Posterior vena cava (tissue), 2 donors: ENCODE measurements at places on chromosomes 1 and 21. TPM values are rescaled to one million over a fixed set of nuclear protein-coding genes. Genes with fewer than 3 reads are reported as not detected.

- no peak for DNase-seq
Measured at GRCh38 chr1:223669003-223669795, 3.7 kb upstream of the CAPN8 start.

The SPTA1 gene
- 0.56 TPM for total RNA-seq

GRCh38 chr1:64111787-64112186 lies 91.6 kb upstream of the UBE2U start:
- DNase-seq: no peak

DNA sequence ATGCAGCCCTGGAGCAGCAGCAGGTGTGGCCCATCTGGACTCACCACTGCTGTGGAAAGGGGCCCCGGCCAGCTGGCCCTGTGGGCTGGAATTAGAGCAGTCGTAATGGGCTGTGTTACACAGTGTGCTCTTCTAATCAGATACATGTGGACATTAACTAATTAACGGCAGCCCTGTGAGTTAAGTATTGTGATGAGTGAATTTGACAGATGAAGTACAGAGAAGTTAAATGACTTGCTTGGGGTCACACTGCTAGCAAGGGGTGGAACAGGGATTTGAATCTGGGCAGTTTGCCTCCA lies 58.6 kb downstream of the MDM4 start:
- DNase-seq: no peak

The HTR6 gene
- total RNA-seq: not detected

- DNase-seq: no peak
Measured at GRCh38 chr1:223417444-223417843, 24.2 kb downstream of the CCDC185 start.

DNA sequence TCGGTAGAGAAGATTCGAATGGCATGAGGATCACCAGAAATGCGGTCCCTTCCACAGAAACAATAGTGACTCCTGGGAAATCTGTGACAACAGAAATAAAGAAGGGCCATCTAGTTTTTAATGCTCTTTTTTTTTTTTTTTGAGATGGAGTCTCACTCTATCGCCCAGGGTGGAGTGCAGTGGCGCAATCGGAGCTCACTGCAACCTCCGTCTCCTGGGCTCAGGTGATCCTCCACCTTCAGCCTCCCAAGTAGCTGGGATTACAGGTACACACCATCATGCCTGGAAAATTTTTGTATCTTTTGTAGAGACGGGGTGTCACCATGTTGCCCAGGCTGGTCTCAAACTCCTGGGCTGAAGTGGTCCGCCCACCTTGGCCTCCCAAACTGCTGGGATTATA lies 43.9 kb downstream of the L1TD1 start:
- DNase-seq: no peak

- DNase-seq: peak; percentile 46
Measured at GRCh38 chr1:7584157-7584556, 186.9 kb upstream of the VAMP3 start.

The LHX8 gene
- total RNA-seq: not detected

- DNase-seq: peak; percentile 82
Measured at GRCh38 chr1:10380594-10381275, 18.1 kb upstream of the PGD start.

DNA sequence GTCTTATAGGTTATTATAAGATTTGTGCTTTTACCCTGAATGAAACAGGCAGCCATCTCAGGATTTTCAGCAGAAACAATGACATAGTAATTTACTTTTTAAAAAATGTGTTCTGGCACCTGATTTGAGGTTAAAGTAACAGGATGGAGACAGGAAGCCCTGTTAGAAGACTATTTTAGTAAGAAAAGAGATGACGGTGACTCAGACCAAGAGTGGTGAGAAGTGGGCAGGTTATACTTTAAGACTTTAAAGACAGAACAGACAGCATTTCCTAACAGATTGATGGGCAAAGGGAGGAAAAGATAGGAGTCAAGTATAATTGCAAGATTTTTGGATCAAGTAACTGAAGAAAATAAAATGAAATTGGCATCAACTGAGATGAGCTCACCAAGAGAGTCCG lies 436.8 kb upstream of the NR5A2 start:
- no peak for DNase-seq

The TTC3 gene
- 98.4 TPM for total RNA-seq
